ENCODE measurements at places on chromosomes 3 and 15.

DNA sequence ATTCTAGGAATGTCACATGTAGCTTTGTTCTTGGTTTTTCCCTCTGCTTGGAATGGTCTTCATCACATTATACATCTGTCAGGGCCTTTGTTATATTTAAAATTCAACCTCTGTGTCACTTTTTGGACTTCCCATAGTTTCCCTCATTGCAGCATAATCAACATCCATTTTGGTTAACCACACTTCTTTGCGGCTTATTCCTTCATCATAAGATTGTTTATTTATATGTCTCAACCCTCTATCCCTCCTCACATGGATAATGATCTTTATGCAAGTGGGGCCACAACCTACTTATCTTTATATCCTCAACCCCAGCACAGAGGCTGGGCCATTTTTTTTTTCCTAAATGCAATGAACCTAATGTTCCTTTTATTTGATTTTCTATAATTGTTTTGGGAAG is 260.0 kb upstream of the THBS1 start:
- DNase-seq, result no peak

DNA sequence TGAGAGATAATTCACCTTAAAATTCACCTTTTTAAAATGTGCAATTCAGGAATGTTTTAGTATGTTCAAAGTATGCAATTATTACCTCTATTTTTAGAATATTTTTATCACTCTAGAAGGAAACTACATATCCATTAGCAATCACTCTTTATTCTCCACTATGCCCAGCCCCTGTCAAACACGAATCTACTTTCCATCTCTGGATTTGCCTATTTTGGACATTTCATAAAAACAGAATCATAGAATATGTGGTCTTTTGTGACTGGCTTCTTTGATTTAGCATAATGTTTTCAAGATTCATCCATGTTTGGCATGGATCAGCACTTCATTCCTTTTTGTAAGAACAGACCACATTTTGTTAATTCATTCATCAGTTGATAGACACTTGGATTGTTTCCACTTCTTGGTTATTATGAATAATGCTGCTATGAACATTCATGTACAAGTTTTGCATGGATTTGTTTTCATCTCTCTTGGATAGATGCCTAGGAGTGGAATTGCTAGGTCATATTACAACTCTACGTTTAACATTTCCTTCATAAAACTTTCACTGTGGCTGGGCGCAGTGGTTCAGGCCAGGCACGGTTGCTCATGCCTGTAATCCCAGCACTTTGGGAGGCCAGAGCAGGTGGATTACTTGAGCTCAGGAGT is 12.7 kb downstream of the HMCES start:
- no peak for DNase-seq

DNA sequence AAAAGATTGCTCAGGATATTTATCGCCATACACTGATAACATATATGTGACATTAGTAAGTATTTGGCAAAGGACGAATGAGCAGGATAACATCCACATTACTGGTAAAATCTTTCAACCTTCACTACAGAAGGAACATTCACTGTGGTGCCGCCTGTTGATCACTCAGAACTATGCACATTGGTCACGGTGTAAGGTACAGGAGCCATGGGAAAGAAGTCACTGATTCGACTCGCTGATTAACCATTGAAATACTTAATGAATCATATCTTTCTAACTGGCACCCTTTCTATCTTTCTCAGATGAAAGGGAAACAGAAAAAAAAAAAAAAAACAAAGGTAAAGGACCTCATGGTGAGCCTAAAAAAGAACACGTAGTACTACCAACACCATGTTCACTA is 68.8 kb downstream of the TJP1 start:
- DNase-seq, result no peak

DNA sequence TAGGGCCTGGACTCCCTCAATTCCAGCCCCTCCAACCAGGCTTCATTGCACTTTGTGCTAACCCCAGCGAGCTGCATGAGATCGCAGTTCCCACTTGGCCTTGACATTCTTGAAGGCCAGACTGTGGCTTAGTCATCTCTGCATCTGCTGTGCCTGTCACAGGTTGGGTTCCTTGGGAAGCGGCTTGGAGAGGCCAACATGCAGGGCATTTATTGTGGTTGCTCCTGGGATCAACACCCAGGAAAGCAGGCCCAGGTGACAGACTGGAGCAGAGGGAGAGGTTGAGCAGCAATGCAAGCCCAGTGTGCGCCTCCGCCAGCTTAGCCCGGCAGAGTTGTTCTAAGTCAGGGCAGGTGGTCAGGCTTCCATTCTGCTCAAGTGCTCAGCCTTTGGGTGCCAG is 10.5 kb downstream of the ABCF3 start:
- no peak for DNase-seq

DNA sequence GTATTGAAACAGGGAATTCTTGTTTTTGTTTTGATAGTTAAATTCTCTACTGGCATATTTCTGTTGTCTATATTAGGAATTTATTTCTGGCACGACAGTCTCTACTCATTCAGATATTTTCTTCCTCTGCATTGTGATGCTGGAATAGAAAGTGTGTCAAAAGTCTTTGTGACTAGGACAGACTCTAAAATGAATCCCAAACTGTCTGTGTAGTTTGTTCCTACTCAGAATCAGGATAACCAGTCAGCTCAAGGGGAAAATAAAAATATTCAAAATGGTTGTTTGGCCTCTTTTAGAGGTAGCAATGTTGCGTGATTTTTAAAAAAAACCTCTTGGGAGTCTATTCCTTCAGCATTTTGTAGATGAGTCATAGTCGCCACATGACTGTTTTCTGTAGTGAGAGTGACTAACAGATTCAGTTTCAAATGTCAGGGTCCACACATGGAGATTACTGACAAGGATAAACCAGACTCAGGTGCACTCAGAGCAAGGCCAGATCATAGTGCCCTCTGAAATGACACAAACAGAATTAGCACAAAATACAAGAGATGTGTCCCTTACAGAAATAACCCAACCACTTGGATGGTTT is 13.1 kb downstream of the SLC7A14 start:
- no peak for DNase-seq

- DNase-seq, result no peak
Observed at GRCh38 chr15:49855917-49856637, 235.2 kb downstream of the DTWD1 start.

DNA sequence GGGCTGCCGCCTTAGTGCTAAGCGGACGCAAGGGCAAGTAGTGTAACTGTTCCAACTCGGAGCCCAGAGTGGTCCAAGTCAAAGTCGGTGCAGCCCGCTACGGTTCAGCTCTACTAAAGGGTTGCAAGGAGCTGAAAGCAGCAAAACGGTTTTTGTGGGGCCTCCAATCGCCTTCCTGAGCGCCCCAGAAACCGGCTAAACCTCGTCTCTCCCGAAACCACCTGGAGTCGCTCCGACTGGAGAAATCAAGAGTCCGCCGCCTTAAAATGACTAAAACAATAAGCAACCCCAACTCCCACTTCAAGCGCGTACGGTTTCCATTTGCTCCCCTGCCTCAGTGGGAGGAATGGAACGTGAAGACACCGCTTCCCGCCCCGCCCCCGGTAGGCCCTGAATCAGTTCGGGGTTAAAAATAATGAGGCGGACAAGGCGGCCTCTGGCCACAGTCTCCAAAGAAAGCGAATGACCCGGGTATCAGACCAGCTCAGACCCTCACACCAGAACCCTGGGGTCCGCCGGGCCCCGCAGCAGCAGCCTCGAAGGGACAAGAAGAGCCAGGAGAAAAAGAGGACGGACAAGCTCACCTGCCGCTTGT is 401 bp downstream of the SEC11A start:
- DNase-seq, result no peak

- DNase-seq, result no peak
Observed at GRCh38 chr15:48833526-48834239, 22.8 kb upstream of the CEP152 start.

- DNase-seq, result no peak
Observed at GRCh38 chr15:54594115-54594514, 602.6 kb downstream of the RSL24D1 start.

DNA sequence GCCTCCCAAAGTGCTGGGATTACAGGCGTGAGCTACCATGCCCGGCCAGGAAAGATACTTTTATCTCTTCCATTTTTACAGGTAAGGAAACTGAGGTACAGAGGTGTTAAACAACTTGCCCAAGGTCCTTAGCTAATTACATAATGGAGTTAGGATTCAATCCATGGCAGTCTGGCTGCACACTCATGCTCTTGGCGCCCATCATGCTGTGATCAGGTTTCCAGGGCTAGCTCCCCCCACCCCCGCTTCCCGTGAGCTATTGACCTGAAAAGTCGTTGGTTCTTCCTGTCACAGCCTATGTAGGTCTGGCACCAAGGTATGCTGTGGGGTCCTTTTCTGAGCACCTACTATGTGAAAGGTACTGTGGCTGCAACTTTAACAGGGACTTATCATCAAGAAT is 55.9 kb upstream of the LARS2 start:
- DNase-seq, result no peak

- peak; percentile 35 for DNase-seq
Observed at GRCh38 chr15:29596266-29596665, 226.0 kb downstream of the TJP1 start.

DNA sequence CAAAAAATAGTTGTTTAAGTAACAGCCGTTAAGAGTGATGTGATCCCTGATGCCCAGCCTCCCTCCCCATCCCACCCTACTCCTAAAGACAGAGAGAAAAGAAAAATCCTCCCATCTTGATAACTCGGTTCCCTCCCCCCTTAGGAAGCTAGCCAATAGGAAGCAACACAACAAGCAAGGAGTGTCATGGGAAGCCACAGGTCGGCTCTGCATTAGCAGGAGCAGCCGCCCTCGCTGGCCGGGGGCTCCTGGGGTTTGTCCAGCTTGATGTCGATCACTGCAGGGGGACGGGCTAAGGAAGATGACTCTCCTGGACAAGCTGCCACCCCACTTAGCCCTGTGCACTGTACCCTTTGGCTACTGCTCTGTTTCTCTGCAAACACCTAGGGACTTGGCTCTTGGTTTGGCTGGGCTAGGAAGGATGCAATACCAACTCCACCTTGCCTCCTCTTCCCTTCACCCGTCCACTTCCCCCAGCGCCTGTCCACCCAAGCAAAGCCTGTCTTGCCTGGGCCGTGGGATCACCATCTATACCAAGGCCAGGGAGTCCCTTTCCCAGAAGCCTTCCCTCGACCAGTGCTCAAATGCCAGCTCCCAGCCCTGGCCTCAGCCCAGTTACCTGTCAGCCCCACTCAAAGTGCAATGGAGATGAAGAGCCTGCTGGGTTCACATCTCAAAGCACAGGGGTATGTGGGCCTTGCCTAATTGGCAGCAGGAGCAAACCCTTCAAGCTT is 23.1 kb downstream of the SRPRB start:
- DNase-seq, result no peak

DNA sequence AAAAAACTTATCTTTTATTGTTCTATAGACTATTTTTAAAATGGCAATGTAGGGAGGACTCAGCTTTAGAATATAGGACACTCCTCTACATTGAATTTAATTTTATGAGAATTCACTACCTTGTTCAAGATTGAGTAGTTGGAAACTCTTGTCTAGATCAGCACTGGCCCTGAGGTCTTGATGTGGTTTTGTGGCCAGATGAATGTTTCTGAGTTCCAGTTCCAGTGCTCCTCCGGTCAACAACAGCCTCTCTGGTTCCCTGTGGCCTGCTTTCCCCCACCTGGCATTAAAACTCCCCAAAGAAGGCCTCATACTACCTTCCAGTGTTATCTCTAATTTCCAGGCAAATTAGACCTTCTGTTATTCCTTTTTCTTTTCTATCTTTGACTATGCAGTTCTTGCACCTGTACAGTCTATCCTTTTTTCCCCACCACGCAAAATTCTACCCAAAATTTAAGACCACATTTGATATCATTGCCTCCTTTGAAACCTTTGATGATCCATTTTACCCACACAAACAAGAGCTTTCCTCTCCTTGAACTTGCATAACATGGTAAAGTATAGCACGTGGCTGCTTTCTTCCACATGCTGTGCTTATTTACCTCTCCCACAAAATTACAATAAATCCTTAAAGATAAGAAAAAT is 9.6 kb upstream of the ANP32A start:
- DNase-seq, result no peak

- no peak for DNase-seq
Observed at GRCh38 chr15:57070674-57071073, 152.2 kb downstream of the TCF12 start.

DNA sequence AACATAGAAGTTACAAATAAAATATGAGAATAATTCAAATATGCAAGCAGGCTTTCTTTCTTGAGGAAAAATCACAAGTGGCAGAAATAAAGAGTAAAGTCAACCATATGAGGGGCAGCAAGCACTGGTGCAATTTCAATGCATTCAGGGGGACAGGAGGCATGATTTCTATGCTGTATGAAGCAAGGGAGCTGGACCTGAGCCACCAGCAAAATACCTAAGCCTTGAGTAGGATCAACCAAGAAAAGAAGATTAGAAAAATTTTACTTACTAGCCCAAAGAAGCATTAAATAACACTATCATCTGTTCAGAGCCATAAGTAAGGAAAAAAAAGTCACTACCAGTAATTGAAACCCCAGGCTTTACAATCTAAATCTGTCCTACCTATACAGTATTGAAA is 6.3 kb downstream of the ADGRG7 start:
- DNase-seq, result no peak

DNA sequence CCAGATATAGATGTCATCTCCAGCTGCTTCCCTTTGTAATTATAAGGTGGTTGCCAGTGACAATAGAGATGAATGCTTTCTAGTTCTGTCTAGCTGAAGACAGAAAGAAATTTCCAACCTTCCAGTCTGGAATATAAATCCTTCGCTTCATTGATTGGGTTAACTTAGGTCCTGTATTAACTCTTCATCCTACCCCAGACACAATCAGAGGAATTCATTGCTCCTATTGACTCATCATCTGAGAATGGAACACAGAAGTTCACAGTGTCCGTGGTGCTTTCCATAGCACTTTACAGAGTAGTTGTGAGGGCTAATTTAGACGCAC is 241.4 kb downstream of the NFKBIZ start:
- no peak for DNase-seq

DNA sequence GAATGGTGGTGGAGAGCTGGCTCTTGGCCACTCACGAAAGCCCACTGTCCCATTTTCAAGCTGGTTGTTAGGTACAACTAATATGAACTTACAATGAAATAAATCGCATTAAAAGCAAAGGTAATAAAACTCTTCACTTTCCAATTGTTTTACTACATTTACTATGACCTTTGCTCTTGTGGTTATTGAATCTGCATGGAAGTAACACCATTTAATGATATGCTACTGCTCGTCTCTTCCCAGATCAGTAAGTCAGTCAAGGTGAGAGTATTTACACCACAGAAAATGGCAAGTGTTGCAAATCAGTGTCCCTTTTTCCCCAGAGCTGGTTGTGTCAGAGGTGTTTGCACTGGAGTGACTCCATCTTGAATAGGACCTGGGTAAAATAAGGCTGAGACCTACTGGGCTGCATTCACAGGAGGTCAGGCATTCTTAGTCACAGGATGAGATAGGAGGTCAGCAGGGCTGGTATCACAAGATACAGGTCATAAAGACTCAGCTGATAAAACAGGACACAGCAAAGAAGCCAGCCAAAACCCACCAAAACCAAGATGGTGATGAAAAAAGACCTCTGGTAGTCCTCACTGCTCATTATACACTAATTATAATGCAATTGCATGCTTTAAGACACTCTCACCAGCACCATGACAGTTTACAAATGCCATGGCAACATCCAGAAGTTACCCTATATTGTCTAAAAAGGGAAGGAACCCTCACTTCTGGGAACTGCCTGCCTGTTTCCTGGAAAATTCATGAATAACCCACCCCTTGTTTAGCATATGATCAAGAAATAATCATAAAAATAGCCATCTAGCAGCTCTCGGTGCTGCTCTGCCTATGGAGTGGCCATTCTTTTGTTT is 57.6 kb downstream of the FRMD4B start:
- DNase-seq, result no peak

All from NCI-H1694 (cell line).